ENCODE measurements at places on chromosomes 11 and 22. TPM values are rescaled to one million over a fixed set of nuclear protein-coding genes. Genes with fewer than 3 reads are reported as not detected.

Gene INPP5J
- total RNA-seq: 0.26 TPM

GRCh38 chr22:23388517-23388890, 191.6 kb downstream of the IGLL1 start:
- DNase-seq: no peak

GRCh38 chr22:22167791-22168189, 76.8 kb upstream of the VPREB1 start:
- DNase-seq: no peak

DNA sequence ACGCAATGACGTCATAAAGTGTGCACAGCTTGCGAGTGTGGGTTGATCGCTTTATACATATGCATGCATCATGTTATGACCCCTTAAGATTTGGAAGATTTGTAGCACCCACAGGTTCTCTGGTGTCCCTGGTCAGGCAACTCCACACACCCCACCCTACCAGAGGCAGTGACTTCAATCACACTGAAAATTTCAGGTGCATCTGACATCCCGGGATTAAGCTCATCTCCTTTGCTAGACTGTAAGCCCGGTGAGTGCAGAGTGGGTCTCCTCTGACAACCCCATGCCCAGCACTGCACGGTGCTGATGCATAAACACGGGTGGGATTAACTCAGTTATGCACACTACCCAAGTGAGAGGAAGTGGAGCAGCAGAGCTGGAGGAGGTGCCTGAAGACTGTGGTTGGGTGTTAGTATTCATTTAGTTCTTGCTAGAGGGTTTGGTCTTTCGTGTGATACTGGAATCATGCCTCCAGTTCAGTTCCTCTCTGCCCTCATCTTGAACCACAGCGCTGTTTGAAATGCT, 6.5 kb downstream of the ARSA start:
- no peak for DNase-seq

Measured in SK-MEL-5 (cell line).